ENCODE measurements at places on chromosomes 4 and X. TPM values are rescaled to one million over a fixed set of nuclear protein-coding genes. Genes with fewer than 3 reads are reported as not detected.

Gene DSPP
- total RNA-seq, result not detected

Gene TNMD
- not detected for total RNA-seq

GRCh38 chrX:16457239-16457638 lies 192.7 kb upstream of the S100G start:
- no peak for DNase-seq

DNA sequence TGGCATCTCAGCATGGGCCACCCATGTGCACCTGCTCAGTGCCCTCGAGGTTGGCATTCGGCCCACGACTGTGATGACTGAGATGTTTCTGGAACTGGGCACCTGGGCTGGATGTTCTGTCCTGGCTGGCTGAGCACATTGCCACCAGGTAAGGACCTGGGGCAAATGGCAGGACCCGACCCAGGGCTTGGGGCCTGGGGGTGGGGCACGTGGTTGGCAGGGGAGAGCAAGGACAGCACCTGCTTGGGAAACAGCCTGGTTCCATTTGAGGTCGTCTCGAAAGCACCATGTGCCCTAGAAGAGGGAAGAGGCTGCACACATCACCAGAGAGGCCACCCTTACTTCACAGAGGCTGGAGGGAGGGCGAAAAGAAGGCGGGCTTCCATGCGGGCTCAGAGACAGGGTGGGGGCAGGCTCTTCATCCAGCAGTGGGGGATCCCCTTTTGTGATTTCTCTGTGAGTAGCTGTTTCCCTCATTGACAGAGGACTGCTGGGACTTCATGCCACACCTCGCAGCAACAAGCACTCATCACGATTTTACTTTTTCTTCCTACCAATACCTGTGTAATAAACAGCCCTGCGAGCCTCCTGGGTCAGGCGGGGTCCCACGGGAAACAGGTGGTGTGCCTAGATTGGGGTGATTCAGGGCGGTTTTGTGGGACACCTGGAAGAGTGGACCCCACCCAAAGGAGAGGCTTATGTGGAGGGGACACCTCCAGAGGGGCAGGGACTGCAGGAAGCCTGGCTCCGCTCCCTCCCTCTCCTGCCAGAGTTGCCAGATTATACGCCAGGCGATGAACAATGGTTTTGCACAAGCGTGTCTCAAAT lies 12.0 kb downstream of the TMEM187 start:
- no peak for DNase-seq
